ENCODE measurements at places on chromosomes 11 and 22. TPM values are rescaled to one million over a fixed set of nuclear protein-coding genes. Genes with fewer than 3 reads are reported as not detected.

DNA sequence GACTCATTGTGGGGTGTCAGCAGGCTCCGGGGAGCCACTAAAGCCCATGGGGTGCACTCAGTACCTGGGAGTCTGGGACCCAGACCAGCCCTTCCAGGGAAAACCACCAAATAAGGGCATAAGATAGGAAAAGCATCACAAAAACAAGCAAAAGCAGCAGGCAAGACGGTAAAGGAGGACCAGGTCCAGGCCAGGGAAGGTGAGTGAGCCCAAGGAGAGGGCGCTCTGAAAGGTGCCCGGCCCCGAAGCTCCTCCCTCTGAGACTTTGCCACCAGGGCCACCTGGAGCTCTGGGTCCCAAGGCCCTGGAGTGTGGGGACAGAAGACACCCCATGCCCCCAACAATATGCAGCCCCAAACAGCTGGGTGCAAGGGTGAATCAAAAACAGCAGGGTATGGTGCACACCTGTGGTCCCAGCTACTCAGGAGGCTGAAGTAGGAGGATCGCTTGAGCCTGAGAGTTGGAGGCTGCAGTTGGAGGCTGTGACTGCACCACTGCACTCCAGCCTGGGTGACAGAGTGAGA, 5.2 kb upstream of the IL17REL start:
- no peak for DNase-seq

GRCh38 chr22:23149743-23150238, 4.5 kb downstream of the RAB36 start:
- DNase-seq: no peak

DNA sequence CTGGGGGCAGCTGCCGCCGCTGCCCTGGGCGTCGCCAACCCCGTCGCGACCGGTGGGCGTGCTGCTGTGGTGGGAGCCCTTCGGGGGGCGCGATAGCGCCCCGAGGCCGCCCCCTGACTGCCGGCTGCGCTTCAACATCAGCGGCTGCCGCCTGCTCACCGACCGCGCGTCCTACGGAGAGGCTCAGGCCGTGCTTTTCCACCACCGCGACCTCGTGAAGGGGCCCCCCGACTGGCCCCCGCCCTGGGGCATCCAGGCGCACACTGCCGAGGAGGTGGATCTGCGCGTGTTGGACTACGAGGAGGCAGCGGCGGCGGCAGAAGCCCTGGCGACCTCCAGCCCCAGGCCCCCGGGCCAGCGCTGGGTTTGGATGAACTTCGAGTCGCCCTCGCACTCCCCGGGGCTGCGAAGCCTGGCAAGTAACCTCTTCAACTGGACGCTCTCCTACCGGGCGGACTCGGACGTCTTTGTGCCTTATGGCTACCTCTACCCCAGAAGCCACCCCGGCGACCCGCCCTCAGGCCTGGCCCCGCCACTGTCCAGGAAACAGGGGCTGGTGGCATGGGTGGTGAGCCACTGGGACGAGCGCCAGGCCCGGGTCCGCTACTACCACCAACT, 1.0 kb downstream of the FUT4 start:
- no peak for DNase-seq

GRCh38 chr22:48709976-48710375, 1117.7 kb downstream of the BRD1 start:
- no peak for DNase-seq

DNA sequence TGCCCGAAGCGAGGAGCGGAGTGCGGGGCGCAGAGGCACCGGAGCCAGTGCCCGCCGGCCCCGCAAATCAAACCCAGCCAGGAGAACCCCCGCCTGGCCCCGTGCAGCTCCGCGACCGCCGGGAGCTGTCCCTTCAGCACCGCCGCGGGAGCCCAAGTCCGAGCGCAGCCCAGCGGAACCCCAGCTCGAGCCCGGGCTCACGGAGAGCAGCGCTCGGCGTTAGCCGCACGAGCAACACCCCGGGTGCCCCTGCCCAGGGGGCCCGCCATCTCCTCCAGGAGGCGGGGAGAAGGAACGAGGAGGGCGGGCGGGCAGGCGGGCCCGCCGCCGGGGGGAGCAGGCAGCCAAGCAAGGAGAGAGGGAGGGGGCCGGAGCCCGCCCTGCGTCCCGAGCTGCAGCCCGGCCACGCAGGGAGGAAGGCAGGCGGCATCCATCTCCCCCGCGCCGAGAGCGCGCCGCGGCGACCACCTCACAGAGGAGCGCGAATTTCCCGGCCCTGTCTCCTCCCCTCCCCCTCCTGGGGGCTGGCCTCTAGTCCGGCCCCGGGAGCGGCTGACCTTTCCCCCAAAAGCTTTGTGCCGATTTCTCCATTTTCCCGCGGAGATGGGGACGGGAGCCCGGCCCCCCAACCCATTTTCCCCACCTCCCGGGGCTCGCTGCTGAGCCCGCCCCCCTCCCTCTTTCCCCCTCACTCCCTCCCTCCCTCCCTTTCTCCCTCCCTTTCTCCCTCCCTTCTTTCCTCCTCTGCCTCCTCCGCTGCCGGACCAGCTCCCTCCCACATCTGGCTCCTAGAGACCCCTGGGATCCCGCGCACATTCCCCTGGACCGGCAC, 621 bp downstream of the KCNC1 start:
- DNase-seq: peak; percentile 56

DNA sequence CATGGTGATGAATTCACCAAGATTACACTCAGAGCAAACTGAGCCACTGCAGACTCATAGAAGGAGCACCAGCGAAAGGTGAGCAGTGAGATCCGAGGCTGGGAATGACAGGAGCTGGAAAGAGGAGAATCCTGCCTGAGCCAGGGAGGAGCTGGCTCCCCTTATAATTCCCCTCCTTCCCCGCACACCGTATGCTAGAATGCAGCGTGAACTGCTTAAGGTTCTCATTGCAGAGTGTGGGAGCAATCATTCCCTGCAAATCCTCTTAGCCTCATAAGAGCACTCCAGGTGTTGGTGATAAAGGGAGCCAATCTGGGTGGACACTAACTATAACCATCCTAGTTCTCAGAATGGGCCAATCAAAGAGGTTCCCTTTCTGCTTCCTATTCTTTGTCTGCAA, 127.6 kb upstream of the TEAD1 start:
- no peak for DNase-seq

- peak; percentile 46 for DNase-seq
Observed at GRCh38 chr22:28442711-28443525, 236.7 kb downstream of the TTC28 start.

GRCh38 chr11:106827687-106828086, 190.6 kb downstream of the GUCY1A2 start:
- no peak for DNase-seq

DNA sequence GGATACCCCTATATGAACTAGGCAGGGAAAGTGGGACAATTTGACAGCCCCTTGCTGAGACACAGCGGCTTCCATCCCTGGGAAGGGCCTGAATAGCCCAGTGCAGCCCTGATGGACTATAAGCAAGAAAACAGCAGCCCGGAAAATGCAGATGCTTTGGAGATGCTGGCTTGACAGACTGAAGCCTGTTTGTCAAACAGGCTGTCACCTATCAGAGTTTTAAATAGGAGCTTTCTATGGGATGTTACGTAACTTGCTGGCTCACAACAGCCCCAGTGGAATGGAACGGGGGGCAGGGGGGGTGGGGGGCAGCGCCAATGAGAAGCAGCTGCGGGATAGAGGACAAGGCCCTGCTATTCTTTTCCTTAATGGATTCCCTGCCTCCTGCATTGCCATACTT, 91.9 kb upstream of the NTM start:
- no peak for DNase-seq

DNA sequence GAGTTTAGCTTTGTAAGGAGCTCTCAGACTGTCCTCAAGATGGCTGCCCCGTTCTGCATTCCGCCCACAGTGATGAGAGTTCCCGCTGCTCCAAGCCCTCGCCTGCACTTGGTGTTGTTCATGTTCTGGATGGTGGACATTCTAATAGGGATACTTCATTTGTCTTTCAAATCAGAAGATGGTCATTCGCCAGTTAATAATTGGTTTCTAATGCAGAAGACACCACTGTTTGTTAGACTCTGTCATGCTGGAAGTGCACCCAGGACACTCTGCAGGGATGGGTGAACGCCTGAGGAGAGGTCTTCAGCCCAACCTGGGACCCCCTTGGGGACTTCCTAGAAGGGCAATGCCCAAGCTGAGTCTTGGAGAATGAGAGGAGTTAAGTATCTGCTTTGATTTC, 836.4 kb downstream of the TBC1D22A start:
- DNase-seq: no peak

GRCh38 chr11:67694875-67695555, 20.6 kb upstream of the ALDH3B2 start:
- DNase-seq: no peak

DNA sequence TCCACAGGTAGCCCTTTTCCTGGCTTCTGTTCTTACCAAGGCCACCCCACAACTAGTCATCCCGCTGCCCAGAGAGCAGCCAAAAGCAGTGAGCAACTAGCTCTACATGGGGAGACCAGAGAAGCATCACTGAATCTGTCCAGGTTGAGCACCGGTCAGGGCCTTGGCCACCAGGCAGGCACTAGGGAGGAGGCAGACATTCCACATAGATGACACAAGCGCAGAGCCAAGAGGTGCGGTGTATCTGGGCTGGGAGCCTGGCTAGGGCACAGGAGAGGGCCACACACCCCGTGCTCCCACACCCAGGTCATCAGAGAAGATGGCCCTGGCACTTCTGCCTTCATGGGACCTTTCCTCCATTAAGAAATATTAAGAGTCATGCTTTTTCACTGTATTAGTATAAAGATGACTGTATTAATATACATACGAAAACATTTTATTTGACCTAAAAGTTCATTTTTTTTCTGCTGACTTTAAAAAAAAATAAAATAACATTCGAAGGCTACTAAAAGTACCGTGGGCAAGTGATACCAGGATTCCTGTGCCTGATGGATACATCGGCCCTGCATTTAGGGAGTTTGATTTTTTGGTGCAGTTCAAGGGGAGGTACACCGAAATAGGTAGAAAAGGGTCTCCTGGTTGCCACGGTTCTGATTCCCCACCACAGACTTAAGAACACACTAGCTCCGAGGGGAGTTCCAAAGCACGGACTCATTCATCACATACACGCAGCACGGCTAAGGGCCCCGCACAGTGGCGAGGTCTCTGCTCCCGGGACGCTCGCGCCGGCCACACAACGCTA, 1.2 kb downstream of the DGCR2 start:
- peak; percentile 73 for DNase-seq

DNA sequence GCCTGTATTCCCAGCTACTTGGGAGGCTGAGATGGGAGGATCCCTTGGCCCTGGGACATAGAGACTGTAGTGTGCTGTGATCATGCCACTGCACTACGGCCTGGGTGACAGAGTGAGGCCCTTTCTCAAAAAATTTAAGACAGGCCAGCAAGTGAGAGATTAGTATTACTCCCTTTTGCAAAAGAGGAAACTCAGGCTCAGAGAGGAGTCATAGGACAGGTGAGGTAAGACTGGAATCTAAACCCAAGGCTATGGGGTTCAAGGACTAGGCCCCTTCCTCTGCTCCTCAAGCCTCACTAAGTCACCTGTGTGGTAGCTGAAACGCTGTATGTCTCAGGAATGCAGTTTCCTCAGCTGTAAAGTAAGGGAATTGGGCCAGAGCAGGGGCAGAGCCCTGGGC, 1.6 kb upstream of the P2RY2 start:
- DNase-seq: no peak

DNA sequence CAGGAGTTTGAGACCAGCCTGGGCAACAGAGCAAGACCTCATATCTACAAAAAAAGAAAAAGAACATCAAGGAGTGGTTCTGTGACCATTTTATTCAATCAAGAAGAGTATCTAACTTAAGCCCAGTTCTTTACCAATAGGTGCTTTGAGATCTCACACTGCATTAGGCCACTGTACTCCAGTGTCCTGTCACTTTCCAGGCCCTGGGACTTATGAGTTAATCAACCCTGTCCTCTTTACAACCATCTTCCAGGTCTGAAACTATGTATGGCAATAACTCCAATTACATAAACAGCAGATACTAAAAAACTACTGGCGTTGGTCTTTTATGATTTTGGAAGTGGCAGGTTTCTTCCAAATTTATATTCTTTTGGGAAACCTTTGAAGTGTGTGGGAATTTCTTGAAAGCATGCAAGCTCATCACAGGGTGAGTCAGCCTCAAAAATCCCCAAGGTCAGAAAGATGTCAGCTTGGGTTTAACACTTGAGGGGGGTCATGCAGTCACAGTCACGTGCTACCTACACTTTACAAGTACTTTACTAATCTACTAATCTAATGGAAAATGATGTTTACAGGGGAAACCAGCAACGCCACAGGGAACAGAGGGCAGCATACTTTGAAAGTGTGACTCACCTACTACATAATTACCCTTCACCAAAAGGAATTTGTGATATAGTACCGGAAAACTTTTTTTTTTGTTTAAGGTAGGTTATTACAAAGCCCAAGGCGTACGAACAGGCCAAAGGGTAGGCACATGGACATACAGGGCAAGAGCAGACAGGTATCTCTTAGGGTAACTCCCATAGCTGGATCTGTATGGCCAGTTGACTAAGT, 15.6 kb downstream of the PISD start:
- DNase-seq: peak; percentile 89

DNA sequence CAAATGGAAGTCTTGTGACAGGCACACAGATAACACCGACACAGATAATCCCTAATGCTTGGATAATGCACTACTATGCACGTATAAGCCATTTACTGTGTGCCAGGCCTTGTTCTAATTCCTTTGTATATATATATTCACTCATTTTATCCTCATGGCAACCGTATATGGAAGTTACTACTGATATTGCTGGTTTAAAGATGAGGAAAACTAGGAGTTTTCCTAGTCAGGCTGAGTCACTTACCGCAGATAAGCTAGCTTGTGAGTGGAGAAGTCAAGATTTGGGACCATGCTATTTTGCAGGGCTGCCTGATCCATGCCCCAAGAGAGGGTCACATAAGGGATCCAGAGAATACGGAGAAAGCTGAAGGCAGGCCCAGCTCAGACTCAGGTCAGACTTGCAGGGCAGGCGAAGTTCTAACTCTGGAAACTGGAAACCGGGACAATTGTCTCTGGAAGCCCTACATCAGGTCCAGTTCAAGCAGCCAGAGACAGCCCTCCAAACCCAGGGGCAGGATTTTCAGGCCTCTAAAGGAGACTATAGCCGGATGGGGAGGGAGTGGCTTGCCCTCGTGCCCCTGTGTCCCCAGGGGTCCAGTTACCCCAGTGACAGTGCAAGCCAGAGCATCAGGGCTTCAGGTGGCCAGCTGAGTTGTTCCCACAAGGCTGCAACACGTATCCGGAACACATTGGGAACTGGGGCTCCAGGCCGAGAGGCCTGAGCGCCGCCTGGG, 534.8 kb downstream of the INSC start:
- DNase-seq: no peak

GRCh38 chr11:87398931-87399330, 361.2 kb downstream of the TMEM135 start:
- no peak for DNase-seq

Gene TRPC6
- polyA plus RNA-seq: 4.2 TPM

Gene GAL3ST1
- 19.5 TPM for polyA plus RNA-seq

Gene FXYD2
- 4.4 TPM for polyA plus RNA-seq

Gene DDTL
- polyA plus RNA-seq: 11.2 TPM

Gene FGF4
- polyA plus RNA-seq: 0.03 TPM

Gene DHCR7
- 29.4 TPM for polyA plus RNA-seq

Gene MRE11
- 21.5 TPM for polyA plus RNA-seq

Gene F2
- polyA plus RNA-seq: 0.28 TPM

Gene LYVE1
- polyA plus RNA-seq: 49.3 TPM

All from large intestine (tissue), 12 donors.